Mononuclear cell (primary cell): ENCODE measurements at places on chromosomes 11 and 22. TPM values are rescaled to one million over a fixed set of nuclear protein-coding genes. Genes with fewer than 3 reads are reported as not detected.

WBP2NL gene
- total RNA-seq: 0.42 TPM

ANO9 gene
- 19.9 TPM for total RNA-seq

SYCE3 gene
- total RNA-seq: not detected

P2RY2 gene
- 2.4 TPM for total RNA-seq

BATF2 gene
- not detected for total RNA-seq

LINC01488 gene
- total RNA-seq: not detected

MCHR1 gene
- total RNA-seq: not detected

SLC17A6 gene
- total RNA-seq: not detected

LDHAL6A gene
- 0.10 TPM for total RNA-seq

ZBTB16 gene
- total RNA-seq: 23.3 TPM

LARGE2 gene
- total RNA-seq: 0.94 TPM

CLCF1 gene
- 11.0 TPM for total RNA-seq

NTM gene
- total RNA-seq: not detected

APLNR gene
- not detected for total RNA-seq

RAPSN gene
- 0.42 TPM for total RNA-seq

USP2 gene
- total RNA-seq: under 0.01 TPM

CSNK2A3 gene
- 1.3 TPM for total RNA-seq

UCP3 gene
- 1.7 TPM for total RNA-seq

GRAMD1B gene
- total RNA-seq: 7.1 TPM

DGKZ gene
- total RNA-seq: 90.6 TPM

C22orf42 gene
- 0.10 TPM for total RNA-seq

SLC22A6 gene
- not detected for total RNA-seq

TBX1 gene
- not detected for total RNA-seq

TRIM66 gene
- 5.6 TPM for total RNA-seq

AGBL2 gene
- 2.1 TPM for total RNA-seq

PHF21A gene
- total RNA-seq: 33.2 TPM
